AG09319 (cell line): ENCODE measurements at places on chromosomes 11 and 22.

DNA sequence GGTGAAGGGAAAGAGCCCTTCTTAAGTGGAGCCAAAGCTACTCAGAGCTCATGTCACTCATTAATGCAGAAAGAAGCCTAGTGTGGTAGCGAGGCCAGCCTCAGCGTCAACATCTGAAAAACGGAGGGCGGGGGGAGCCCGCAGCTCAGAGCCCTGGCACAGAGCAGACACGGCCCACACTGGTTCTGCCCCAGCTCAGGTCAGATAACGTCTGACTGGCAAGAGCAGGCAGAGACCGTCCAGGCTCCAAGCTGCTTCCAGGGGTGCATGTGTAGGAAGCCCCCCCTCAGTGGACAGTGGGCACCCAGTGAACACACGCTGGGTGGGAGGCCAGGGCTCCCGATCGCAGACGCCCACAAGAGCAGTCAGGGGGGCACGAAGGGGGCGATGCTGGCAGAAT is 100.8 kb downstream of the SHANK2 start:
- DNase-seq: no peak

GRCh38 chr11:67277231-67277961 is 11.1 kb downstream of the GRK2 start:
- DNase-seq: no peak

- no peak for DNase-seq
These were observed 22.7 kb upstream of the RRM1 start for GRCh38 chr11:4071914-4072313.

DNA sequence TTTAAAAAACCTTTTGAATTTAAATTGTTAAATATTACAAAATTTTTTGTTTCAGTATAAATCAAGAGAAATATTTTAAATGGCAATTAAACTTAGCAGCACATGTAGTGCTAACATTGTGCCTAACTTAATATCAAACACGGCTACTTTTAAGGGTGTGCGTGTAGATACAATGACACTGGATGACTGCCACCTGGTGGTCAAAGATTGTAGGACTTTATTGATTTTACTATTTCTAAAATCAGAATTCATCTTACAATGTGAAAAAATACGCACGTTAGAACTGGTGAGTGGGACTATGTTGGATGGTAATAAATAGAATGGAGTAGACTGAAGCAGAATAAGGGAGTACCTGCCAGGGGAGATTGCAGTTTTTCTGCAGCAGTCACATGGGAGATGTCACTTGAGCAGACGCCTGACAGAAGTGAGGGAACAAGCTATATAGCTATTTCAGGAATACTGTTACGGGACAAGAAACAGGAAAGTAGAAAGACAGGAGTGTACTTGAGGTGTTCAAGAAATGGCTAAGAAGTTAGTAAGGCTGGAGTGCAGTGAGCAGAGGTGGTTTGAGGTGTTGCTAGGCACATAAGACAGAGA is 52.9 kb downstream of the UVRAG start:
- no peak for DNase-seq

DNA sequence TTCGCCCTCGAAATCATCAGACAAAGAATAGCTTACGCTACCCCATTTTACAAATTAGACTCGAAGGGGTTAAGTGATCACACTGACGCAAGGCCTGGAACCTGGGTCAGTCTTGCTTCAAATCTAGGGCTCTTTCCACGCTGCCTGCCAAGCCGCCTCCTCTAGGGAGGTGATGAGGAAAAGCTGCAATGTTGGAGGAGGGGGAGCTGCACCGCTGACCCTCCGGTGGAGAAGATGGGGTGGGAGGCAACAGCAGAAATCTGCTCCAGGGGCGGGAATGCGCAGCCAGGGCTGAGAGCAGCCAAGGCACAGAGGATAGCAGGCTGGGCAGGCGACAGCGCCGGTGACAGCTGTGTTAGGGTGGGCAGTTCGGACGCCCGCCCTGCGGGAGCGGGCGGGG is 595 bp downstream of the SYVN1 start:
- DNase-seq: no peak

GRCh38 chr11:44011797-44012196 is 36.0 kb upstream of the ACCSL start:
- no peak for DNase-seq

DNA sequence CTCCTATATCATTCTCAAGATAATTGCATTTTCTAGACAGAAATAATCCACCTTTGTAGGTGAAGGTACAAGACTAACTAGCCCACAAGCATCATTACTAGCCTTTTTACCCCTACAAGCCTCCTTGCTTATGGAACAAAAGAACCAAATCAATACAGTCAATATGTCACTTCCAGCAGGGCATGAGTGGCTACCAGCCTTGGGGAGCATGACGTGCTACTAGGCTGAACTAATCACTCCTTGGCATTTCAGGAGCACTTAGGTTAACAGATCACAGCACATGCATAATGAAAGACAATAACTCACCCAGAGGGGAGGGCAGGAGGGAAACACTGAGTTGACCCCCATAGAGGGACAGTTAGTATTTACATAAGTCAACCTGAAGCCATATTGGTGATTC is 2.7 kb downstream of the DRD2 start:
- no peak for DNase-seq

DNA sequence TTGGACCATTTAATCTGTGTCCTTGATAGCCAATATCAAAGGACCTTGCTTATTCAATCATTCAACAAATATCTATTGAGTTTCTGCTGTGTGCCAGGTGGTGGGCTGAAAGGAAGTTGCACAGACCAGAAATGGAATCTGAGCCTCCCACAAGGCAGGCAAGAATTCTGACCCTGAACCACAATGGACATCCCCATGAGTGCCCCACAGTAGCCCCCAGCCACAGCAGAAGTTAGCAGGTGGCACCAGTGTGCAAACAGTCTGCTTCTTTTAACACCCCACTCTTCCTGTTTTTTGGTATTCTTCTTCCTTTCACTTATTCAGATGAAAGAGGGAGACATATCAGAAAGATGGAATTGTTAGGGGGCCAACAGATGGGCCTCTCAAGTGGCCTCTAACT is 12.2 kb upstream of the SERPING1 start:
- DNase-seq: no peak

DNA sequence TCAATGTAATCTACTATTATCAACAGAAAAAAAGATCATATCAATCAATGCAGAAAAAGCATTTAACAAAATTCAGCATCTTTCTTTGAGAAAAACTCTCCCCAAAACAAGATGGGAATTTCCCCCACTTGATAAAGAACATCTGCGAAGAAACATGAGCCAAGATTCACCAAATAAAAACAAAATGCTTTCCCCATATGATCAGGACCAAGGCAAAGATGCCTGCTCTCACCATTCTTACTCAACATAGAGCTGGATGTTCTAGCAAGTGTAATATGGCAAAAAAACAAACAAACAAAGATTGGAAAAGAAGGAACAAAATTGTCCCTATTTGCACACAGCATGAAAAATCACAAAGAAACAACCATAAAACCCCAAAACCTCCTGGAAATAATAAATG is 23.4 kb downstream of the SHANK2 start:
- no peak for DNase-seq

DNA sequence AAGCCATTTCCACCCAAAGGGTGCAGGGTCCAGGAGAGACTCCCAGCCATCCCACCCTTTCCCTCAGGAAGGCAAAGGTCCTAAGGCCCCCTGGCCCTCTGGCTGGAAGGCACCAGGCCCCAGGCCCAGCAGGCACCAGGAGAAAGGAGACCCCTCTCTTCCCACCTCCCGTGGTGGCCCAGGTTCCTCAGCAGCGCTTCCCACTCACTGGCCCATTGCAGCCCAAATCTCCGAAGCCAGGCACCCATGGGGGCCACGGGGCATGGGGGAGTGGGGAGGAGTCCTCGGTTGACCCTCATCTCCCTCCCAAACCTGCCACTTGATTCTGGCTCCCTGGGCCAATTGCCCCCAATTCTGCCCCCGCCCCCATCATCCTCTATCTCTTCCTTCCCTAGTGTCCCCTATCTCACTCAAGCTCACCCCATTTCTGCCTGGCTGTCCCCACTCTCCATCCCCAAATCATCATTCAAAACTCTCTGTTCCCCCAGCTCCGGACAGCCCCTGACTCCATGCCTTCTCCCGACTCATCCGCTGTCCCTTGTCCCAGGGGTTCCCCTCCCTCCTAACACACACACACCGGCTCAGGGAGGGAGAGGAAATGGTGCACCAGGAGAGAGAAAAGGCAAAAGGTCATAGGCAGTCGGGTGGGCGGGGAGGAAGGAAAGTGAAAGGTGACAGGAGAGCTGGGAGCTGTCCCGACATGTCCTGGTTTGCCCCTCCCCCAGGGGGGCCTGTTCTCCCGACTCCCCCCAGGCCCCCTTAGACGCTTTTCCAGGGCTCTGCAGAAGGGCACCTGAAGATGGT is 1.2 kb downstream of the LIF start:
- DNase-seq: no peak

DNA sequence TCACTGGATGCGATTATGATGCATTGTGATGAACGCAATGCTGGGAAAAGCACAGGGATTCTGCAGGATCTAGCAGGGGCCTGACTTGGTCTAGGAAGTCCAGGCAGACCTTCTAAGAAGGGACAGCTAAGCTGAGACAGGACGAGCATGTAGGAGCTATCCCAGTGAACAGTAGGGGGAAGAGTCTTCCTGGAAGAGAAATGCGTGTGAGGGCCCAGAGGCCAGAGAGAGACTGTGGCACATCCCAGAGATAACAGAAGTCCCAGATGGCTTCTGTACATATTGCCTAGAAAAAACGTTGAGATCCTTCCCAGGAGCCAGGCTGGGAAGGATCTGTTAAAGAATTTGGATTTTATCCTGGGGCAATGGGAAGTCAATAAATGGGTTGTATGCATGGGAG is 24.6 kb downstream of the RCN1 start:
- DNase-seq: no peak

DNA sequence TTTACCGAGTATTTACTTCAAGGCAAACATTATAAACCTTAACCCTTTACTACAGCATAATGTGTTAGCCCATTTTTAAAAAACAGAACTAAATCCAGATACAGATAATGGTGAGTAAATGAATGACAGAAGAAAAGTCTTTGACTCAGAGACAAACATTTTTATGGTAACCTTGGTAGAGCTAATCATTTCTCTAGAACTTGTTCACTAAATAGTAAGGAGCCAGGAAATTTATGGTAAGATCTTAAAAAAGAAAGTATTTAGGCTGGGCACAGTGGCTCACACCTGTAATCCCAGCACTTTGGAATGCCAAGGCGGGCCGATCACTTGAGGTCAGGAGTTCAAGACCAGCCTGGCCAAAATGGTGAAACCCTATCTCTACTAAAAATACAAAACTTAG is 11.5 kb upstream of the FUT4 start:
- no peak for DNase-seq

GRCh38 chr11:63937713-63938478 is 906 bp upstream of the NAA40 start:
- DNase-seq: no peak

DNA sequence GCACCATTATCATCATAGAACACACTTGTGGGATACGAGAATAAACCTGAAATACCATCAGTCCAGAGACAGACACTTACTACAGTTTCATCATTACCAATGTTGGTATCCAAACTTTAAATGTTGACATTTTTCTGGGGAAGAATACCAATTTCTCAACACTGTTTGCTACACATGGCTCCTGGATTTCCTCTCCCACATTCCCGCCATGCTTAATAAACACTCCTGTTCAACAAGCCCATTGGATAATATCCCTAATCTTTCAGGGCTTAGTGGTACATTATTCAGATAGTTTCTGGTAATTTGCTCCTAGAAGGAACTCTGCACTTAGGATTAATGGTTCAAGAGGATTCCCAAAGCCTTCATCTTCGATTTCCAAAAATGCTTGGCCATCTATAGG is 48.2 kb downstream of the CSF2RB start:
- no peak for DNase-seq

DNA sequence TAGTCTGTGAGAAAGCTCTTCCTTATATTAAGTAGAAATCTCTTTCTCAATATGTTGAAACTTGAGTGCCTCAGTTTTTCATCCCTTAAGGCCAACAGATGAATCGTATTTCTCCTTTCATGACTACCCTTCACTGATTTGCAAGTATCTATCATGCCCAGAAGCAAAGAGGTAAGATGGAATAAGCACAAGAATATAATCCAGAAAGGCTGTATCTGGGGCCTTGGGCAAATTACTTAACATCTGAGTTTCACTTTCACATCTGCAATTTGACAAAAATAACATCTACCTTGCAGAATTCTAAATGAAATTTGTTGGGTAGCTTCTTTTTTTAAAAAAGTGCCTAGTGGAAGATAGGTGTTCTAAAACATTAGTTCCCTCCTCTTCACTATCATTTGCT is 552.4 kb upstream of the ANO5 start:
- DNase-seq: no peak

DNA sequence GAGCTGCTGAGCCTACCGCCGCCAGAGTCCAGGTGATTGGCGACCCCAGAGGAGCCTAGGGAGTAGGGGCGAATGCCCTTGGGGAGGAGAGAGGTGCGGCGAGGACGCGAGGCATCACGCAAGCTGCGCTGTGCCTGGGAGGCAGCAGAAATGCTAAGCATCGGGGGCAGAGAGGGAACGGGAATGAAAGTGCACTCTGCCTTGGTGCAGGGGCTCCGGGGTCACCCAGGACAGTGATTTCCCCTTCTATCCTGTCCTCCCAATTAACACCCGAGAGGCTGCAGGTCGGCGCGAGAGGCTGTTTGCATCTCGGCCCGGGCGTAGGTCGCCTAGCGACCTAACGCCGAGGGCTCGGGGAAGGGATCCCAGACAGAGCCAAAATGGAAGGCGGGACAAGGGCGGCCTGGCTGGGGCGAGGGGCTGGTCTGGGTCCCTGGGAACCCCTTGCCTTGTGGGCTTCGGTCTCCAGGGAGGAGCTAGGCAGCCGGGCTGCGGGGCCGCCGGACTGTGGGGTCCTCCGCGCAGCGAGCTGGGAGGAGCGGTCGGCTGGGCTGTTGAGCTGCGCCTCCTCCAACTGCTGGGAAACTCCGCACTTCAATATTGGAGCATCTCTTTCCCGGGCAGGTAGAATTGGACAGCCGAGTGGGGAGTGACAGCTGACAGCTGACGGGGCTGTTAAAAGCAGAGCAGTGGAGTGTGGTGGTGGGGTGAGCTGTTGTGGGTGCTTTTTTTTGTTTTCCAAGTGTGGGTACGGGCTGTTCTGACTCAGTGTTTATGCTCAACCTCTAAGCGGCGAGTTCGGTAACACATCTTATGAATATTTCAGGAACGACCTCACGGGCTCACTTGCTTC is 657 bp downstream of the ELMOD1 start:
- no peak for DNase-seq

DNA sequence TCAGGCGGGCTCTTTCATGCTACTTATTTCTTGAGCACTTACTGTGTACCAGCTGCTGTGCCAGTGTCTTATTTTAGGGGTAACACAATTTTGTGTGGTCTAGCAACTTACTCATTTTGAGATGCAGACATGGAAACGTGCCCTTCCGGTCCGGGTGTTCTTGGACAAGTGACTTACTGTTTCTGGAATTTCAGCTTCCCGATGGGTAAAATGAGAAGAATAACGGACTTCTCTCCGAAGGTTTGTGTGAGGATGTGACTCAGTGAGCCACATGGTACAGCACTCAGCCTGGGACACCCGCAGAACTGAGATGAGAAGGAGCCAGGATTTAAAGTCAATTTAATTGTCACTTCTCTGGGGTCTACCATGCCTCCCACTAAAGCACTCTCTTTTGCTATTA is 114.5 kb upstream of the SYT13 start:
- peak; percentile 11 for DNase-seq

GRCh38 chr11:95256321-95256779 is 25.3 kb upstream of the SESN3 start:
- DNase-seq: no peak
